ENCODE measurements at places on chromosomes 2 and 18.

- peak; percentile 23 for DNase-seq
Observed at GRCh38 chr2:188512456-188512855, 220.8 kb downstream of the GULP1 start.

DNA sequence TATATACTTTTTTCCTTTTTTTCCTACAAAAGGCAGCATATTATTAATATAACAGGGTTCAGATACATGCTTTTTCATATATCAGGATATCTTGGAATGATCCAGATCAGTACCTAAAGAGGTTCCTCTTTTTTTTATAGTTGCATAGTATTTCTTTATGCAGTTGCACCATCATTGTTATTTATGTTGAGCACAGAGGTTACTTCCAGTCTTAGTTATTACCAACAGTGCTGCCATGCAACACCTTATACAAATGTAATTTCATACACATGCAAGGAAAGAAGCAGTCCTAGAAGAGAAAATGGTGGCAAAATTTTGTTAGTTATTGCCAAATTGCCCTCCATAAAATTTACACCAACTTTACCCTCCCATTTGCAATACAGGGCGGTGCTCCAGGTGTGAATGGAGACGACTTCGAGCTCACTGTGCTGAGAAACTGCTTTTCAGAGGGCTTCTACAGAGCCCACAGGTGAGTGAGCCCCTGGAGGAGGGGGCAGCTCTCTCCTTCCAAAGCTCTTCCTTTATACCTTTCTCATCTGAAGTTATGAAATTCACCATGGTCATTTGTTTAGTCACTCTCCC is 30.0 kb upstream of the KCMF1 start:
- no peak for DNase-seq

- no peak for DNase-seq
Observed at GRCh38 chr18:51097021-51097822, 67.2 kb downstream of the SMAD4 start.

GRCh38 chr2:27081984-27082772 is 3.8 kb downstream of the EMILIN1 start:
- DNase-seq = no peak

GRCh38 chr2:127622561-127623387 is 23.2 kb upstream of the GPR17 start:
- no peak for DNase-seq

DNA sequence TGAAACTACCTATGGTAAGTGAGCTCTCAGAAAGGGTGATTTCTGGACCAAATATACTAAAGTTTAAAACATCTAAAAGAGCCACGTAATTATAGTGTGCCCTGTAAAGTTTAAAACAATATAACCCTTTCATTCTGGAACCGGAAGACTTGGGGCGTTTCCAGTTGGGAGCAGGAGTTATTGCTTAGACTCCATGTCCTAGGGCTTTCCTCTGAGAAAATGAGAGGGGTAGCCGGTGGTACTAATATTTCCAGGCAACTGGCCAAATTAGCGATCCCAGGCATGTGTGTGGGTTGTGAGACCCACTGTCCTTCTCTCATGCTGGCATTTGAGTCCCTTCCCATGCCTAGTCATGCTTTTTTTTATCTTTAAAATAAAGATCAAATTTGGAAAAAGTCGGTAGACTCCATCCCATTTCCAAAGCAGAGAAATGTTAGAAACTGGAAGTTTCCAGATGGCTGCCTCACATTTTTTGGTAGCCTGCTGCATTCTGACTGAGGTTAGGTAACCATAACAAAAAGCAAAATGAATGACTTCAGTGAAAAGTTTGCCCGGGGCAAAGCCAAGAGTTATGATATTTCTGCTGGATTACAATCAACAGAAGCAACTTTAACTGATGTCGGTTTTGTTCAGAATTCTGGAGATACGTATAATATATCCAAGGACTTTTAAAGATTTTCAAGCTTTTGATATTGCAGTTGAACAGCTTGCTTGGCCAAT is 227.4 kb downstream of the SS18 start:
- DNase-seq = no peak

DNA sequence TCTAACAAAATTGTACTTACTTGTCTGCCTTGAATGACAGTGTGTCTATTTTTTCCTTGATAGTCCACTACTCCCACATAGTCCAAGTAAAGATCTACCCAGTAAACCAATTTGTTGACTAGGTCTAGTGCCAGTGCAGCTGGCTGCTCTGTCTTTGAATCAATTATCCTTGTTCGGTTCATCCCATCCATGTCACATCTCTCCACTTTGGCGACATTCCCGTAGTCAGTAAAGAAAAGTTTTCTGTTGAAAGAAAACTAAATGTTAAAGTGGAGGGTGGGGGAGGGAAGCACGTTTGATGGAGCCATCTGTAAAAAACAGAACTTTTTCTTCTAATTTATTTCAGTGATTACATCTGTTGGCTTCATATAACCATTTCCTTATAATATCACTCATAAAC is 1068.8 kb downstream of the LRP1B start:
- DNase-seq = no peak

- DNase-seq = peak; percentile 42
Observed at GRCh38 chr2:108409768-108410167, 32.0 kb downstream of the SULT1C4 start.
